Activated CD4-positive, alpha-beta T cell treated with anti-CD3 and anti-CD28 coated beads for 1 hour (primary cell): ENCODE measurements at places on chromosomes 7 and 10.

DNA sequence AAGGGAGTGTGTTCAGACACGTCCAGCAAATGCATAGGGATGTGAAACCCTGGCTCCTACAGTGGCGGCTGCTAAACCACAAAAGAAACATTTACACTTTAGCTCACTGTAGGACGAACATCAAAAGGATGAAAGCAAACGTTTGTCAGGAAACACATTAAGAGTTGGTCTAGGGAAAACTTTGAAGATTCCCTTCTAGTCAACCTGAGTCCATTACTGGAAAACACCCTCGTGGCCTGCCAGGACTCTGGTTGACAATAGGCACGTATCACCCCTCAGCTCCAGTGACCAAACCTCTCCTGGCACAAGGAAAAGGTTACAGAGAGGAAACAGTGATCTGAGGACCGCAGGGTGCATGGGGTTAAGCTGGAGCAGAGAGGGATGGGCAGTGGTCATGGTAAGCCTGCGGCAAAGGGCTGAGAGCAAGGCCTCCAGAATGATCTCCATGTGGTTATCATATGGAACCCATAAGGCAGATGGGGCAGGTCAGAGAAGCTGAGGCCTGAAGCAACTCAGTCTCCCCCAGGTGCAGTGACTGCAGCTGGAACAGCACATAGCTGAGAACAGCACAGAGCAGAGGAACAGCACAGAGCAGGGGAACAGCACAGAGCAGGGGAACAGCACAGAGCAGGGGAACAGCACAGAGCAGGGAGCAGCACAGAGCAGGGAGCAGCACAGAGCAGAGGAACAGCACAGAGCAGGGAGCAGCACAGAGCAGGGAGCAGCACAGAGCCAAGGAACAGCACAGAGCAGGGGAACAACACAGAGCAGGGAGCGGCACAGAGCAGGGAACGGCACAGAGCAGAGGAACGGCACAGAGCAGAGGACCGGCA lies 49.9 kb downstream of the CHST15 start:
- no peak for DNase-seq

GRCh38 chr7:100575206-100575631 lies 1.5 kb upstream of the SAP25 start:
- no peak for DNase-seq

DNA sequence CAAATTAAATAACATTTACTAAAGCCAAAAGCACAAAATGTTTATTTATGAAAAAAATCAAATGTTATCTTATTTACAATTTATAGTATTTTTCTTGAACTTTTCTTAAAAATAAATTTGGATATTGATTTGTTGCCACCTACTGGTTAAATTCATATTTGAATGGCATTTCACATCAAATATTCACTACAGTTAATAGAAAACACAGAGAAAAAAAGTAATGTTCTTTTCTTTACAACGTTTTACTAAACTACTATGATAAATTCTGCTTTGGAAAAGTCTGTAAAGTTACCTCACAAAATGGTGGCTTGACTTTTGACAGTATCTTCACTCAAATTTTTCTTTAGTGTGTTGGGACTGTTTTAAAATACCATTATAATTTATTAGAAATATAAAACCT lies 52.7 kb downstream of the SRPK2 start:
- DNase-seq = no peak

DNA sequence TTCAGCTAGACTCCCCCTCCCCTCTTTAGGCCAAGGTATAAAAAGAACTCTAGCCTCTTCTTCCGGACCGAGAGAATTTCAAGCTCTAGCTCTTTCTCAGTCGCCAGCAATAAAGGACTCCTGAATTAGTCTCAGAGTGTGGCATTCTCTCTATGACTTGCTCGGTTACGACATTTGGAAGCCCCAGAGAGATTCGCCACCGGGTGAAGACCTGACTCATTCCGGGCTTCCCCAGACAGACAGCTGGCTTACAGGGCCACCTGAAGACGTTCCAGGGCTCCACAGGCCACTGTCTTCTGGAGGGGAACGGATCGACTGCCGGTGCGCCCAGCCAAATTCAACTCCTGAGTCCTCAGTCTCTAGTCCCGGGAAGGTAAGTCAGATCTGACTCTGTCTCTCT lies at the start of gene AKR1B15:
Gene AKR1B15 (plus strand): TSS at position 234 of the 400 bp plus-strand sequence. CDS start 15,510 bp downstream, outside the sequence.
- DNase-seq = no peak

DNA sequence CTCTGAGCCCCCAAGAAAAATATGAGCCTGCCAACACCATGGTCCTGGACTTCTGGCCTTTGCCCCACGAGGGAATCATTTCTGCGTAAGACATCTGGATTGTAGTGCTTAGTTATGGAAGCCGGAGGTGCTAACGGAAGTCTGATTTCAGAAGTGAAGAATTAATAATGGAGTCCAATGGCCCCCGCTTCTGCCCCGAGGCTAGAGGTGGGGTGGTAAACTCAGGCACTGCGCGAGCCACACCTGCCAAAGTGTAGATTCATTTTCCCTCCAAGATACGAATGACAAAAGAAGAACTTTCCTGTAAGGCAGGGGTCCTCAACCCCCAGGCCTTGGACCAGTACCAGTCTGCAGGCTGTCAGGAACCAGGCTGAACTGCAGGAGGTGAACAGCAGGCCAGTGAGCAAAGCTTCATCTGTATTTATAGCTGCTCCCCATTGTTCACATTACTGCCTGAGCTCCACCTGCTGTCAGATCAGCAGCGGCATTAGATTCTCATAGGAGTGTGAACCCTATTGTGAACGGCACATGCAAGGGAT lies 22.3 kb downstream of the CNPY1 start:
- no peak for DNase-seq

- DNase-seq = no peak
Observed at GRCh38 chr7:94578614-94579013, 69.0 kb downstream of the CASD1 start.

DNA sequence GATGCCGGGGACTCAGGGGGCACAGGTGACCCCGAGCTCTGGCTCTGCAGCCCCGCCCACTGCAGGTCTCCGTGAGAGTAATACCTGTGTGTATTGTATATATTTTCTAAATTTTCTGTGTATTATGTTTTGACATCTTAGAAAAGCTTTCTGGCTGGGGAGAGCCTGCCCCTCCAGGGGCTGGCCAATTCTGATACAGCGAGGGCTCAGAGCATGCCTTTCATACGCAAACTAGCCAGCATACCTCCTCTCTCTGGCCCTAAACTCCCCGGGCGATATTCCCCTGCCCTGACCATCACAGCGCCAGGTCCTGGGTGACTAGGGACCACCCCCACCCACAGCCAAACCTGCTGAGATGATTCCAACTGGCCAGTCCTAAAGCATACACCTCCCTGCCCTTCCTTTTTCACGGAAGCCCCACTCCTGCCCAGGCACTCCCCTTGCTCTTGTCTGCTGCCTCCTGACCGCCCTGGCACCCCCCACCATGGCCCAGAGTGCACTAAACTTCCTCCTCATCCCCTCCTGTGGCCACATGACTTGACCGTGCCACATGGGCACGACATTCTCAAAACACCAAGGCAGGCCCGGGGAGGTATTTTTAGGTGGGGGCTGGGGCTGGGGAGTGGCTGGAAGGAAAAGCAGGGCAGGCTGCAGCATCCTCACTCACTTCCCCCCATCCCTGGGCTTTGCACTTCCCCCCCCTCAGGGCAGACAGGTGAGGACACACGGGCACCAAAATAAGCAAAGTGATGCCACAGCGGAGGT lies 61.5 kb downstream of the INSIG1 start:
- DNase-seq = no peak

DNA sequence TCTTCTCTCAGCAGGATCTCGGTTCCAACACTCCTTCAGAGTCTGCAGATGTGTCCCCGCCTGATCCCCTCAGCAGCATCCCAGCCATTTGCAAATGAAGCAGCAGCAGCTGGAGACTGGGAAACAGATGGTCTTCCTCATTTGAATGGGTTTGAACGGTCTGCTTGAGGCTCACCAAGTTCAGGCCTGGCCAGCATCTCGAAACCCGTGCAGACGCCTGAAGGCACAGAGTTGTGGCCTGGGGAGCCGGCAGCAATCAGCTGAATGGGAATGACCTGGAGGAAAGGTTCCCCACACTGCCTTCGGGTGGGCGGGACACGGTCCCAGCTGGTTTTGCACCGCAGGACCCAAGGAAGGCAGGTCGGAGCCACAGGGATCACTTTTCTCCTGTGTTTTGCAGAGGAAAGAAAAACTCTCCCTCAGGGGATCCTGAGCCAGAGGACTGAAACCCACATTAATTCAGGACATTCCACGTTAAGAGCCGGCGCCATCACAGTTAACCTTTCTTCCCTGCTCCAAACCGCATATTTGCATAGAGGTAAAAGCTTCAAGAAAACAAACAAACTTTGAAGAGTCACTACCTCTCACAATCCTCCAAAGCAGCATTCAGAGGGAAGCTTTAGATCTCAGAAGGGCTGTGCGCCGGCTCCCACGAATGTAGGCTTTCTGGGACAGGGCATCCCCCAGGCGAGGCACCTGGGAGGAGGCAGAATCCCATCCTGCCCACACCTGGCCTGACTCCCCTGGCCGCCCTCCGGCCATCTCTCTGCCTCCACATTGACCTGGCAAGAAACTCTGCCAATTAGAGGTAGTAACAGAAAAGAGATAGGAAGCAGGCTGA lies 17.7 kb downstream of the FGFR2 start:
- DNase-seq = no peak

- no peak for DNase-seq
Observed at GRCh38 chr7:34622771-34623250, 35.2 kb upstream of the NPSR1 start.

- no peak for DNase-seq
Observed at GRCh38 chr7:98137826-98138151, 31.1 kb downstream of the LMTK2 start.

DNA sequence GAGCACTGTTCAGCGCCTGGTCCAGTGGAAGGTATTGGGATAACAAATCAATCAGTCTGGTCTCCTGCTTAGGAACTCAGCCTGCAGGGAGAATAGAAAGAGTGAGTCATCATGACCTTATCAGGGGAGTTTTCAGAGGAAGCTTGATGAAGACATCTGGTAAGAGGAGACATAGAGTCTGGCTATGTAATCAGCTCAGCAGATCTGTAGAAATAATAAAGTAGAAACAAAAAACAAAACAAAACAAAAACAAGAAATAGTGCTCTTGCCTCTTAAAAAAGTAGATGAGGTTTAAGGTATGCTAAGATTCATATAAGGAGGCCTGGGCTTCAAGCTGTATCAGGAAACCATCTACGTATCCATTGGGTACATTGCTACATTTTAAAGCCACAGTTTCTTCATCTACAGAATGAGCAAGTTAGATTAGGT lies 14.4 kb downstream of the TAS2R41 start:
- DNase-seq = no peak

DNA sequence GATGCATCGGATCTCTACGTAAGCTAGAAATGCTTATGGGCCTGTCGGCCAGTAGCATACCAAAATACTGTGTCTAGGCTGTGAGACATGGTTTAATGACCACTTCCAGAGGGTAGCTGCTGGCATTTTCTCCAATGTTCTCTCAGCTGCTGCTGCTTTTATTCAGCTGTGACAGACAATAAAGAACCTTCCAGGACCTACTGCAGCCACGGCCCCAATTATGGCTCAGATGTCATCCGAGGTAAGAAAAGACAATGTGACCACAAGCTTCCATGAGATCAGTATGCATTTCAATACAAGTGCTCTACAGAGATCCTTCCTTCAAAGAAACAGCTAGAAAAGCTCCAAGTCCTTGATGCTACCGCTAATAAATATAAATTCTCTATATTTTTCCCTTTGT lies 256.2 kb downstream of the SDHAF3 start:
- no peak for DNase-seq

- DNase-seq = no peak
Observed at GRCh38 chr10:28704464-28705161, 27.3 kb downstream of the BAMBI start.

DNA sequence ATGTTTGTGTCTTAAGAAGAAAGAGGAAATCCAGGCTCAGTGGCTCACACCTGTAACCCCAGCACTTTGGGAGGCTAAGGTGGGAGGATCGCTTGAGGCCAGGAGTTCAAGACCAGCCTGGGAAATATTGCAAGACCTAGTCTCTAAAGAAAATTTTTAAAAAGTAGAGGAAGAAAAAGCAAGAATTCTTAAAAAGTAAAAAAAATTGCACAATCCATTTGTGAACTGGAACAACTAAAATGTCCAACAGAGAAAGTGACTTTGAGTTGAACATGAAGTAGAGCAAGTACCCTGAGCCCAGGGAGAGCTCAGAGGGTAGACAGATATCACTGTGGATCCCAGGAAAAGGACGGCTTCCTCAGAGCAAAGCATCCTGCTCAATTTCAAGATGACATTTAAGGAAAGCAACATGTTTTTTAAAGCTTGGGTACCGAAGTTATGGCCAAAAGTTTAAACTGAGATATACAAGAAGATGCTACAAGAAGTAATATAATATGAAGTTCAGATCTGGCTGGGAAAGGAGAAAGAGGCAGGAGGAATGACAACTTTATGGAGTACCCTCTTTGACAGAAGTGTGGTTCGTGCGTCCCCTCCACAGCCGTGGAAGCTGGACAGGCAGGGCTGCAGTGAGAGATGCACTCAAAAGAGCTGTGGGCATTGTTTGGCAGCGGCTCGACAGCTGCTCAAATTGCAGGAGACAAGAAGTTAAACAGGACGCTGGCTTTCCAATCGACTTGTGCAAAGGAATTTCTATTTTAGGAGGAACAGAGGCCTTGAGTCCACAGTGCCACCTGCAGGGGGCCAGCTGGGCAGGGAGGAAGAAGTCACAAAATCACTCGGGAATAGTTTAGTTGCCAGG lies 201.3 kb downstream of the JCAD start:
- DNase-seq = no peak

DNA sequence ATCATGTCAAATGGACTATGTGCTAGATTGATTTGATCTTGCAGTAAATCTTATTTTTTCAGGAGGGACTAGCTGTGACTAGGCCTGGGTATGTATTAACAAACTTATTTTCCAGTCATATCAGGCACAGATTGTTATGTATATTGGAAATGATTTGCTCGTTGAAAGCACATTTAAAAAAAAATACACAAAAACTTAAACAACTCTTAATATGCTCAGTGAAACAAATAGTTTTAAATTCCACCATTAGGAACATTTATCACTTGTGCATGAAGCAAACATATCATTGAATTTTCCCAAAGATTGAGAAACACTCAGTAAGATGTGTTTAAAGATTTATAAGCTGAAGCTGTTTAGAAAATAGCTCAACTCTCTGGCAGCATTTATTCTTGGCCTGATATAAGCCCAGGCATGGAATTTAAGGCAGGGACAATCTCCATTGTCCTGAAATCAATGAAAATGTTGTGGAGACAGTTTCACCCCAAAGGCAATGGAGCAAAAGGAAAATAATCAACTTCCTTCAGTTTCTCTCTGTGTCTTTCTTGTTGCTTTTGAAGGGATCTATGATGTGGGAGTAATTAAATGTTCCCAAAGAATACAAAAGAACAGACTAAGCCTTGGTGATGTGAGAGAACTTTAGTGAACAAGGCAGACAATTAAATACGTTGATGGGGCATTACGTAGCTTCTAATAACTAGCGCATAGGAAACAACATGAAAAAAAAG lies 250.3 kb downstream of the GPR37 start:
- DNase-seq = no peak

- no peak for DNase-seq
Observed at GRCh38 chr10:131689486-131689885, 211.3 kb upstream of the PPP2R2D start.

GRCh38 chr10:119614686-119615085 lies 17.9 kb upstream of the TIAL1 start:
- no peak for DNase-seq

GRCh38 chr10:11530806-11531205 lies 80.6 kb downstream of the USP6NL start:
- DNase-seq = no peak
